Fibroblast of skin of back (primary cell): ENCODE measurements at places on chromosomes 3 and 15.

DNA sequence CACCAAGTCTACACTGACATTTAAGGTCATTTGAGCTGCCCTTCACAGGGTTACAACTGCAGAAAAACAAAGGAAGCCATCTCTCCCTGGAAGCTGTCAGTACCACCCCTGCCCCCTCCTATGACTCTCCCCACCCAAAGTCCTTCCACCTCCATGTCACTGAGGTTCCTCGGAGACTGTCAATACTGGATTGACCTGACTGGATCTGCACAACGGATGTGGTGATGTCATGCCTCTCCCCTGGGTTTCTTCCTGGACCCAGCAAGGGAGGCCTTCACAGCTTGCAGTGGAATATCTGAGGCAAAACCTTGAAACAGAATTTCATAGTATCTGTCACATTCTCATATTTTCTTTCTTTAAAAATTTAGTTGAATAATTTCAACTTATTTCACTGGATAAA, 153.5 kb downstream of the CLSTN2 start:
- DNase-seq = no peak

DNA sequence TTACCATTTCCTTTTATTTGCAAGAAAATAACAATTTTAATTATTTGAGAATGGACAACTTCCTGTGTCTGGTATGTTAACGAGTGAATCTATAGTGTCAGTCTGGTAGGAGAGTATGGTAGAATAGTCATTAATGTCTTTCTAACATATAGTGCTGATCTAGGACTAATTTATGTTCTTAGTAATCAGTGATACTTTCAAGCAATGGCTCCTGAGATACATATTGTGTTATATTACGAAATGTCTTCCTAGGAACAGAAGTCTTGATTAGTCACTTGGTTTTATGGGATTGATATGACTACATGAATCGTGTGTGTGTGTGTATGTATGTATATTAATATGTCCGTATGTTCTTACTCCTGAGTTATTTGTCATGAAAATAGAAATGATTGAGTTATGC, 66.6 kb upstream of the PAQR5 start:
- DNase-seq = no peak

DNA sequence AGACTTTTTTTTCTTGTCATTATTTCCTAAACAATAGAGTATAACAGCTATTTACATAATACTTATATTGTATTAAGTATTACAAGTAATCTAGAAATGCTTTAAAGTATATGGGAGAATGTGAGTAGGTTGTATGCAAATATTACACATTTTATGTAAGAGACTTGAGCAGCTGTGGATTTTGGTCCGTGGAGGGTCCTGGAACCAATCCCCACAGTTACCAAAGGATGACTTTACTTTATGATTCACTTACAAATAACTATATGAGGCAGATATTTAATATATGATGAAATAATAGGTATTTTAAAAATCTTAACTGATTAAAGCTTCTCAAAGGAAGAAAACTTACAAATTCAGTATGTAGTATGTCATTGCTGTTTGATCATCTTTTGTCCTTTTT, 56.3 kb downstream of the PPP2R3A start:
- peak; percentile 25 for DNase-seq

DNA sequence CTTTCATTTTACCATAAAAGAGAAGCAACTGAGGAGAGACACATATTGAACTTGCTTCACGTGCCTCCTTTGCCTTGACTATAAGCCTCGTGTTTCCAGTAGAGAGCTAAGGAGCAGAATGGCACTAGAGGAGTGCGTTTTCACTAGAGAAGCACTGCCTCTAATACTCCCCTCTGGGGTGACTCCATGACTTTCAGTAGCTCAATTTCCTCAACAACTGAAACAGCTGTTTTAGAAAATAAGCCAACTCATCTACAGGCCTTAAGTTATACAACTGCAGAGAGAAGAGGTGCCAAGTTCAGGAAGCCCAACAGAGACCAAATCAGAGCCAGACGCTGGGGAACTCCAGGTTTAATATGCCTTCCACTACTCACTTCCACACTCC, 1.9 kb downstream of the UBP1 start:
- peak; percentile 27 for DNase-seq

DNA sequence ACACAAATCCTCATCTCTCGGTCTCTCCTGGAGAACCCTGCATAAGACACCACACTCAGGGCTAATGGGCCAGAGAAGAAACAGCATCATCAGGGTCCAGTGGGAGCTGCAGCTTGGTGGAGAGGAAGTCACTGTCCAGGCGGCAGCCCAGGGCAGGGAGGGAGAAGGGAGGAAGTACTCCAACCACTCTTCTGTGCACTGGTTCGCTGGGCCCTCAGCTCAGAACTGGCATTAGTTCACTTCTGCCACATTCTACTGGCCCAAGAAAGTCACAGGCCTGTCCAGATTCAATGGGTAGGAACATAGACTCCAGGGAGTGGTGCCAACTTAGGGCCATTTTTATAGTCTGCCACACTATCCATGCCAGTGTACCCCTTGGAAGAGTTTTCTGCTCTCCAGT, 169.0 kb downstream of the ABHD5 start:
- DNase-seq = no peak

- DNase-seq = no peak
Measured at GRCh38 chr3:45786801-45787495, 9.4 kb downstream of the SLC6A20 start.

DNA sequence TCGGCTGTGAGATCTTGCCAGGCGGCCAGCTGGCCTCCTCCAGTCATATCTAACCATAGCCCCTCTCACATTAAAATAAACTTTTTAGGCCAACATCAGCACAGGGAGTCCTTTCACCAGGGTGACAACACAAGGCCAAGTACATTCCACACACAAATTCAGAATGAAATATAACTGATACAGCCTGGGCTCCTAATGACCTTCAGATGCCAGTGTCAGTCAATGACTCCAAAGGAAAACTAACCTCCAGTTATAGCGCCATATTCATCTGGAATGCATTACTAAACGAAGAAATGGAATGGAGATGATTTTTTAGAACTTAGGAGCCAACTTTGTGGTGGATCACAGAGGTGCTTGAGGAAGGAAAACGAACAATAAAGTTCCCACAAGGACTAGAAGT, 205.4 kb downstream of the GREM1 start:
- DNase-seq = no peak

DNA sequence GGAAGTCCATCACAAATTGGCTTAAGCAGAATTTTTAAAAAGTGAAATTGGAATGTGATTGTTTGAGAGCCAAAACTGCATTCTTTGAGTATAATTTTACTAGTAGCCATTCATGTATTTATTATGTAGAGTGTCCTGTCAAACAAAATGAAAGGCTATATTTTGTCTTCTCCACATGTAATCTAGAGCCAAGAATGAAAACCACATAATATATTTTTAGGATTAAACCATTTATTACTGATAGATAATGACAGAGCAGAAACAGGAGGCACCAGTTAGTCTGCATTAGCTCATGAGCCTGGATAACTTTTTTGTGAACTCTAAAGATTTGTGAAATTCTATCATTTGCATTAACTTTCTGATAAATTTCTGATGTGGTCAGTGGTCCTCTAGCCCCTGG, 130.2 kb downstream of the FILIP1L start:
- no peak for DNase-seq

DNA sequence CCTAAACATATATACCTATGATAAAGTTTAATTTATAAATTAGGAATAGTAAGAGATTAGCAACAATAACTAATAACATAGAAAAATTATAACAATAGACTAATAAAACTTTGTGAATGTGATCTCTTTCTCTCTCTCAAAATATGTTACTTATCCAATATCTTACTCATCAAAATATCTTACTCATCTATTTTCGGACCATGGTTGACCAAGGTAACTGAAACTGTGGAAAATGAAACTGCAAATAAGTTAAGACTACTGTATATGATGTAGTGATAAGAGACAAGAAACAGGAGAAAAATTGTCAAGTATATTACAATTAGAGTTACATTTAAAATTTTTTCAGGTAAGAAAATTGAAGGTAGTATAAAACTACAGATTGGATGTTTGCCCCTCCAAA, 19.2 kb downstream of the MAP3K13 start:
- no peak for DNase-seq

GRCh38 chr3:150222691-150223489, 185.2 kb upstream of the TSC22D2 start:
- DNase-seq = no peak

- DNase-seq = no peak
Measured at GRCh38 chr3:29181149-29181780, 99.6 kb upstream of the RBMS3 start.

GRCh38 chr15:71091601-71092000, 23.7 kb upstream of the THSD4 start:
- no peak for DNase-seq

DNA sequence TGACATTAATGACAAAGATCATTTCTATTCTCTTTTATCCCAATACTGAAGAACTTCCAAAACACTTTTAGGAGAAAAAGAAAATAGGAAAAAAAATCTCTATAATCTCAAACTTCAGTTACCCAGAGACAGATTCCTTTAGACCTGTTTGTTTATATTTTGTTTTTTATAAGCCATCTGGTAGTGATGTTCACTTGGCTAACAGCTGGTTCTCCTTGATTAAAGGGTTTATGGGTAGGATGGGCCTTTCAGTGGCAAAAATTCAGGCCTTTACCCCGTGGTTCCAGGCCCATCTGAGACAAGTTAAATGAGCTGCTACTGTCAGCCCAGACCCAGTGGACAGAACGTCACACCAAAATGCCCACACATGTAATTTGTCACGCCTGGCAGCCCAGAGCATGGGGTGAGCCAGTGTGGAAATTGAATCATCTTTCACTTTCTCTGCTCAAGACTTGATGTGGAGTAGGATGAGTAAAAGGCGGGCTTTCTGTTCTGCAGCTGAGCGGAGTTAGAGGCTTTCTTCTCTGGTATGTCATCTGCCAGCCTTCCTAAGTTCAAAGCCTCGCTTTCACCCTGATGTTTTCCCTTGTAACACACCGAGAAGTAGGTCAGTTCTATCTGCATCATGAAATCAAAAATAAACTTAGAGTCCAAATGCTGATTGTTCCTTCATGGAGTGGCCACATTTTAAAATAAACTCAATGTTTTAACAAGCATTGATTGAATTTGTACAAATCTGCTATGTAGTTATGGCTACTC, 62.5 kb upstream of the SKOR1 start:
- DNase-seq = no peak

DNA sequence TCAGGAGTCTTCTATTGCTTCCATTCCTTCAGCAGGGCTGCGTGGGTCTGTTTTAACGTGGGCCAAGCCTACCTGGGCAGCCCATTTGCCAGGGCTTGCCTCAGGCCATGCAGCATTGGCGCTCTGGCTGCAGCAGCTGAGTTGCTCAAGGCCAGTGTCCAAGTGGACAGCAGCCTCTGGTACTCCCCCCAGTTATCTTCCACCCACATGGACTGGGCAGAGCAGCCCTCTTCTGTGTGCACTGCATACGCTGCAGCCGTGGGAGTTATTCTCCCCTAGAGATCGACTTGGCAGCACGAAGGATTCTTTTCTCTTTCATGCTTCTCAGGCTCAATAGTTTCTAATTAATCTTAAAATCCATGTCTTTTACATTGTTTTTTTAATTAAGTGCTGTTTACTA, 6.9 kb upstream of the CAPN3 start:
- no peak for DNase-seq

DNA sequence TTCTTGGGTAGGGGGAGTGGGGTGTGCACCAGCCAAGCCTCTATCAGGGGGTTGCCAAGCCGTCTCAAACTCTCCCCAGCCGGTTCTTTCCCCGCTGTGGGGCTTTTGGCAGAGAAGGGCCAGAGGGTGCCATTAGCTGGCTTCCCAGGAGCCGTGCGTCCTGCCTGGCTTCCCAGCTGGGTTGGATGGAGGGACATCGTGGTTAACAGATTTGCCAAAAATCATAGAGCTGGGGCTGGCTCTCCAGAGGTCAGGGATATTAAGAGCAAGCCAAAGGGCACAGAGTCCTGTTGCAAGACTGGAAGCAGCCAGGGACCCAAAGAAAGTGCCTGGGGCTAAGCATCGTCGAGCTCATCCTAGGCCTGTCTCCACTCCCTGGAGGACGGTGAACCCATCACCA, 104.6 kb upstream of the HES1 start:
- no peak for DNase-seq

DNA sequence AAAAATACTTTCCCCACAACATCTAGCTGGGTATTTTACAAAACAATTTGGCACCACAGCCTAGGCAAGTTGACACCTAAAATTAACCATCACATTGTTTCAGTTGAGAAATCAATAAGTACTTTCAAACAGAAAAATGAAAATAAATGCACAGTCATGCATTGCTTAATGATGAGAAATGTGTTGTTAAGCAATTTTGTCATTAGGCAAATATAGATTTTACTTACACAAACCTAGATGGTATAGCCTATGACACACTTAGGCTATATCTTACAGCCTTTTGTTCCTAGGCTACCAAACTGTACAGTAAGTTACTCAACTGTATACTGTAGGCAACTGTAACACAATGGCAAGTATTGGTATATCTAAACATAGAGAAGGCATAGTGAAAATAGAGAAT, 608.6 kb upstream of the BCHE start:
- no peak for DNase-seq

GRCh38 chr3:106025151-106025722, 156.4 kb upstream of the CBLB start:
- DNase-seq = peak; percentile 52

GRCh38 chr3:94544131-94544789, 481.4 kb downstream of the NSUN3 start:
- DNase-seq = peak; percentile 37

DNA sequence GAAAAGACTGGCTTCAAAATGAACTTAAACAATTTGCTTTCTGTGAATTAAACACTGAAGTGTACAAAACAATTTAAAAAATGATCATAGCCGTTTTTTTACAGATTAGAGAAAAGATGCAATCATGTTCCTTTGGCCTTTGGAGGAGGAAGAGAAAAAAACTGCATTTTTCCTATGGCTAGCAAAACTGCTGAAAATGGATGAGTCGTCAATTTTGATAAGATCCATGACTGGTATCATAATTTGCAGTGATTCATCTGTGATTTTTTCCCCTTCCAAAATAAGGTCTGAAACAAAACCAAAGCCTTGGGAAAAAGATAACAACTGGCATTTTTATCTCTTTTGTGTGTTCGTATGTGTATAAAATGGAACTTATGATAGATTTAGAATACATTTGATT, 255.6 kb upstream of the SATB1 start:
- peak; percentile 6 for DNase-seq

DNA sequence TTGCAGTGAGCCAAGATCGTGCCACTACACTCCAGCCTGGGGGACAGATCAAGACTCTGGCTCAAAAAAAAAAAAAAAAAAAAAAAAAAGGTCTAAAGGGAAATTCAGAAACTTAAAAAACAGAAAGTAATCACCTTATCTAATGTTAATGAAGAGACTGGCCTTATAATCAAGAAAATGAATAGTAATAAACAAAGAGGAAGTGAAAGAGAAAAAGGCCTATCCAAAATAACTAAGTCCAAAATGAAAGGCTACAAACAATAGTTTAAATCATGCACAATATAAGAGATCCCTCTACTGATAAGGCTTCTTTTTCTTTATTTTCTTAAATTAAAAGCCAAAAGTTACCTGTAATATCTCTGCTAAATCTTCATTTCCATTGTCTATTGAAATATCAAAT, 37.1 kb upstream of the HDC start:
- DNase-seq = no peak

DNA sequence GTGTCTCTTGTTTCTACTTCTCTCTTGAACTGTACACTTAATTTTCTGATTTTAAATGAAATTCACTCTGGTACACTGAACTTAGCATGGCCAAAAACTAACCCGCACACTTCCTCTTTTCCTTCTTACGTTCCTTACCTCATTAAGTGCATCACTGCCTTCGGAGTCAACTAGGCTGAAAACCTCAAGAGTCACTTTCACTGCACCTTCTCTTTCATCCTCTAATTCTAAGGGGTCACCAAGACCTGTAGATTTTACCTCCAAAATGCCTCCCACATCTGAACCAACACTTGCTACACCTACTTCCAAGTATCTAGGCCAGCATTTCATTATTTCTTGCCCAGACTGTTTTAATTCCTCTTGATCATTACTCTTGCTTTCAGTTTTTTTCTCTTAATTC, 6.6 kb downstream of the CBLB start:
- no peak for DNase-seq
